Activated T-helper 2 cell treated with anti-CD3 and anti-CD28 coated beads, Interferon-gamma antibody, Interleukin-2, Interleukin-4, amounts not matched to agents 10 μg/mL and 5 μg/mL and 100 μg/mL, durations not matched to agents 14 hours and 24 hours and 36 hours (primary cell): ENCODE measurements at places on chromosomes 3 and 15. TPM values are rescaled to one million over a fixed set of nuclear protein-coding genes. Genes with fewer than 3 reads are reported as not detected.

The ROBO2 gene
- not detected in 2 replicates for total RNA-seq

- no peak overlapping the region for H3K27ac ChIP-seq
- H3K4me1 ChIP-seq = peaks cover 23% of the 10 kb centered on the region
- no peak for DNase-seq
- H3K27me3 ChIP-seq = peaks cover 7% of the 10 kb centered on the region
- no peak overlapping the region for H3K4me3 ChIP-seq
These were observed 1.9 kb upstream of the KNSTRN start for GRCh38 chr15:40380636-40381035.

DNA sequence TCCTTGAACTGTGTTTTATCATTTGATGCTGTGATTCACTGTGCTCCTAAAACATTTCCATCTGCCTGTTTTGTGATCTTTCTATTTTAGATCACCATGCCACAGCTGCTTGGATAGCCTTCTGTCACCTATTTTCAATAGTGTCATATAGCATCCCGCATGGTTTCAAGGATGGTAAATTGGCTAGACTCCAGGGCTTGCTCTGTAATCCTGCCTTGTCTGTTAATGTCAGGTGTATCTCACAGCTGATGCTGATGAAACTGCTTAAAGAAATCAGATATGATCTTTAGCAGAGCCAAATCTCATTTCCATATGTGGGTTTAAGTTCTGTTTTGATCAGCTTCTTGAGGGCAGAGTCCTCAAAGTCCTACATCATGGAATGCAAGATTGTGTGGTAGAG is 182.2 kb downstream of the UBE2E2 start:
- H3K4me3 ChIP-seq = no peak overlapping the region
- no peaks in the 10 kb centered on the region for H3K27me3 ChIP-seq
- DNase-seq = no peak
- H3K27ac ChIP-seq = no peak overlapping the region
- H3K4me1 ChIP-seq = no peaks in the 10 kb centered on the region

DNA sequence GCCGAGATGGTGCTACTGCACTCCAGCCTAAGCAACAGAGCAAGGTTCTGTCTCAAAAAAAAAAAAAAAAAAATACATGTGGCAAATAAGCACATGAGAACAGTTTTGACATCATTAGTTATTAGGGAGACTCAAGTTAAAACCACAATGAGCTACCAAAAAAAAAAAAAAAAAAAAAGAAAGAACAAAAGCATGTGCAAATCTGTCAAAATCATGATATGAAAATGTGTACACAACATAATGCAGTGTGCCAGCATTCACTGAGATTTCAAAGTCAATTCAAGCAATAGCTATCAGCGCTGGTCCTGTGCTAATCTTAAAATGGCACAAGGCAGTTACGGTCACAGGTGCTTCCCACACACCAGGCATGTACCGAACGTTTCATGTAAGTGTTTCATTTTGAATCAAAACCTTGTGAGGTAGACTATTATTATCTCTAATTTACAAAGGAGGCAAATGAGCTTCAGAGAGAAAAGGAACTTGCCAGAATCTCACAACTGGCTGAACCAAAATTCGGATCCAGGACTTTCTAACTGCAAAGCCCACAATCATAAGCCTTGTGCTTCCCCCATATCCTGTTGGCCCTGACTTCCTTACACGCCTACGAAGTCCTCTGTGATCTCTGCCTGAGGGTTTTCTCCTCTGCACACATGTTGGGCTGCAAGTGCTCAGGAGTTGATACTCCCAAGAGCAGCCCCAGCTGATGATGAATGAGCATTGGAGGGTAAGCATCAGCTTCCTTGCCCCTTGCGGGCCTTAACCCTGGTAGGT is 200.1 kb upstream of the PROK2 start:
- H3K27me3 ChIP-seq = no peaks in the 10 kb centered on the region
- H3K27ac ChIP-seq = peak overlapping the region; percentile 74
- H3K36me3 ChIP-seq = no peaks in the 10 kb centered on the region
- peak overlapping the region; percentile 49 for H3K4me3 ChIP-seq
- DNase-seq = no peak

- no peak overlapping the region for H3K27ac ChIP-seq
- no peaks in the 10 kb centered on the region for H3K27me3 ChIP-seq
- peaks cover 6% of the 10 kb centered on the region for H3K4me1 ChIP-seq
- no peak for DNase-seq
- H3K4me3 ChIP-seq = no peak overlapping the region
These were observed 4.7 kb downstream of the CDAN1 start for GRCh38 chr15:42732095-42732827.

The DIPK2A gene
- total RNA-seq = 18.0 and 18.2 TPM in 2 replicates

The EPHA3 gene
- total RNA-seq = not detected in 2 replicates

- no peaks in the 10 kb centered on the region for H3K4me1 ChIP-seq
- DNase-seq = no peak
These were observed 124.8 kb upstream of the TNIK start for GRCh38 chr3:171585039-171585438.

The IL16 gene
- 42.3 and 42.8 TPM in 2 replicates for total RNA-seq

DNA sequence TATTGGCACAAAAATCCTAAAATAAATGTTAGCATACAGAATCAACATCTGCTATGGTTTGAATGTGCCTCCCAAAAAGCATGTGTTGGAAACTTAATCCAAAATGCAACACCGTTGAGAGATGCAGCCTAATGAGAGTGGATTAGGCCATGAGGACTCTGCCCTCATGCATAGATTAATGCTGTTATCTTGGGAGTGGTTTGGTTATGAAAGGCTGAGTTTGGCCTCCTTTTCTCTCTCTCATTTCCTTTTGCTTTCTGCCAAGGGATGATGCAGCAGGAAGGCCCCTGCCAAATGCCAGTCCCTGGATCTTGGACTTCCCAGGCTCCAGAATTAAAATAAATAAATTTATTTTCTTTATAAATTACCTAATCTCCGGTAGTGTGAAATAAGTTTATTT is 49.4 kb downstream of the SYNM start:
- no peak overlapping the region for H3K27ac ChIP-seq
- no peak overlapping the region for H3K4me3 ChIP-seq
- no peaks in the 10 kb centered on the region for H3K36me3 ChIP-seq
- peaks cover 18% of the 10 kb centered on the region for H3K4me1 ChIP-seq
- DNase-seq = no peak

The CCR8 gene
- total RNA-seq = 11.3 and 12.2 TPM in 2 replicates

DNA sequence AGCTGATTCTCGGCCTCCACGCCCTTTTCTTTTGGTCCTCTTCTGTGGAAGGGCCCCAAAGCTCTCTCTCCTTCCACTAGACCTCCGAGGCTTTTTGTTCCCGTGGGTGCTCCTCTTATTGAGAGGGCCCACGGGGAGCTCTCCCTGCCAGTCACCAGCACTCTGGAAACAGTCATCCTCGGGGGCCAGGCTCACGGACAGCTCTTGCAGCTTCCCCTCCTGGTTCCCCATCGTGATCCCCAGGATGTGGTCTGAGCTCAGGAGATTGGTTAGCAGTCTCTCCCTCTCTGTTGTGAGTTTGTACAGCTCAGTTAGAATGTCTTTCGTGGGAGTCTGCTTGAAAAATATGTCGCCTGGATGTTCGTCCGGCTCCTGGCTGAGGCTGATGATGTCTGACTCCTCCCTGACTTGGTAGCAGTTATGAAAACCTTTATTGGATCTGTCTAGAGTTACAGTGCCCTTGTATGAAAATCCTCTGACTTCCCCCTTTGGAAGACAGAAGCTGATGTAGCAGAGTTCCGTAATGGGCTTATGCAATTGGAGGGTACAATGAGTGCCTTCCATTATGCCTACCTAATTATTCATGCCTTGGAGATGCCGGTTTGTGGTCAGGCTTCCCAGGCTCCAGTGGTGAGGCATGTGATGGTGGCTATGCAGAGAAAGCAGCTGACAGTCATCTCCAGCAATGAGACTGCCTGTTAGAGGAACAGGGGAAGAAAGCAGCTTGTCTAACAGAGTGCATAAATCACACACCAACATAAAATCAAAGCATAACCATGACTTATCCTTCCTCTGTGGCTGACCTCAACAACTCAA is 40.0 kb downstream of the FMN1 start:
- H3K4me3 ChIP-seq = no peak overlapping the region
- H3K27me3 ChIP-seq = peaks cover 54% of the 10 kb centered on the region
- H3K27ac ChIP-seq = no peak overlapping the region
- no peaks in the 10 kb centered on the region for H3K4me1 ChIP-seq

GRCh38 chr3:60096403-60096802 is 1046.6 kb upstream of the CFAP20DC start:
- H3K36me3 ChIP-seq = peaks cover 7% of the 10 kb centered on the region
- no peaks in the 10 kb centered on the region for H3K27me3 ChIP-seq
- H3K27ac ChIP-seq = no peak overlapping the region
- DNase-seq = no peak
- H3K4me1 ChIP-seq = peaks cover 9% of the 10 kb centered on the region

The CRABP1 gene
- 0.57 TPM in 1 of 2 replicates, not detected in the other for total RNA-seq

DNA sequence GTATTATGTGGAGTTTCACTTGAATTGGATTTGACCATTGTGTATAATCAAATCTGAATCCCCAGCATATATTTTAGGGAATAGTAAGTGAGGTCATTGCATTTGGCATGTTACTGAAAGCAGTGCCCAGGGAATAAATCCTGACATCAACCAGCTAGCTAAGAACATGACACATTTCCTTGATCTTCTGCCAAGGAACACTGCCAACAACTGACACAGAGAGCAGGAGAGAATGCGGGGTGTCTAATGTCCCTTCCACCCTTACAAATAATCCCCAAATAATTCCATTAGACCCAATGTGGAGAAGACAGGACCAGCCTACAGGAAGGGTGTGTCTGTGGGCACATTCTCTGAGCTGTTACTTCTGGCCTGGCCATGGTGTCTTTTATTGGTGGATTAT is 30.6 kb upstream of the UBE3A start:
- H3K4me3 ChIP-seq = no peak overlapping the region
- H3K36me3 ChIP-seq = no peaks in the 10 kb centered on the region
- no peak for DNase-seq
- H3K27me3 ChIP-seq = no peaks in the 10 kb centered on the region
- no peak overlapping the region for H3K27ac ChIP-seq

- DNase-seq = no peak
- no peak overlapping the region for H3K27ac ChIP-seq
- H3K36me3 ChIP-seq = peaks cover 30% of the 10 kb centered on the region
- H3K4me3 ChIP-seq = no peak overlapping the region
- no peaks in the 10 kb centered on the region for H3K27me3 ChIP-seq
- peaks cover 6% of the 10 kb centered on the region for H3K4me1 ChIP-seq
These were observed 30.9 kb downstream of the KAT2B start for GRCh38 chr3:20071175-20071574.

DNA sequence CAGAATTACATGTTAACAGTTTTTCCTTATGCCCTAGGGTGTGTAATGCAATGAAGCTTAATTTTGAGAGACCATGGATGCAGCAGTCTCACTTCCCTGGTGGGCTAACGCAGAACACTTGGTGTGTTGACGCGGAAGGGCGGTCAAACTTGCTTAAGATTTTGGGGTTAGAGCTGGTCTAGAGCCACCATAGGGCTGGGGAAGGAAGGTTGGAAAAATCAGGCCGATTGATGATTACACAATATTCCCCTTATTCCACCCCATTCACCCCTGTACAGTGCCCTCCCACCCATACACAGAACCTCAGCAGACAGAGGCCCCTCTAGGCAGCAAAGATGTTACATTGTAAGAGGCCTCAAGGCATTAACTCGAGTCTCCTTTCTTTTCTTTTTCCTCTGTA is 24.3 kb downstream of the VGLL4 start:
- H3K4me3 ChIP-seq = no peak overlapping the region
- H3K36me3 ChIP-seq = peaks cover 43% of the 10 kb centered on the region
- H3K4me1 ChIP-seq = peaks cover 68% of the 10 kb centered on the region
- no peak overlapping the region for H3K27ac ChIP-seq

DNA sequence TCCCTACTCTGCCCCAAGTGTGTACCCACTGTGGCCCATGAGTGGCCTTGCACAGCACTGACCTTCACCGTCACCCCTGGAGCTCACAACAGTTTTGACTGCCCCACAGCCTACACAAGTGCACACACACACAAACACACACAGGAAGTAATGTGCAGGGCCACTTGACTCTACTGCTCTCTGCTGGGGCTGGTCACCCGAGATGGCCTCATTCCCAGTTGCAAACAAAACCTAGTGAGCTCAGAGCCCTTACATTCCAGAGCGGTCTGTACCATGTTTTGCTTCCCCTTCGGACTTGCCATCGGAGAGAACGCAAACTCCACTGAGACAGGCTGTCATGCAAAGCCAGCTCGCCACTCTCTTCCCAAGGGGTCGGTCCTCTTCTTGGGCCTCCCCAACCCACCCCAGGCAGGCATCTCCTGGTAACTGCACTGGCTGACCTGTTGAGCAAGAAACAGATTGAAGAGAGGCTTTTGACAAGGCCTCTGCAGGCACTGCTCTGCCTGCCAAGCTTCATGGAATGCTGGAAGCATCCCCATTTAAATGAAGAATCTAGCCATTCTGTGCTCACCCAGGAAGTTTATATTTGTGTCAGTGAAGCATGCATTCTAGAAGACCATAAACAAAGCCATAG is 232.0 kb upstream of the IGF1R start:
- H3K4me1 ChIP-seq = no peaks in the 10 kb centered on the region
- H3K27ac ChIP-seq = no peak overlapping the region
- peaks cover 10% of the 10 kb centered on the region for H3K27me3 ChIP-seq
- H3K4me3 ChIP-seq = no peak overlapping the region

The MGLL gene
- 6.5 and 6.6 TPM in 2 replicates for total RNA-seq

DNA sequence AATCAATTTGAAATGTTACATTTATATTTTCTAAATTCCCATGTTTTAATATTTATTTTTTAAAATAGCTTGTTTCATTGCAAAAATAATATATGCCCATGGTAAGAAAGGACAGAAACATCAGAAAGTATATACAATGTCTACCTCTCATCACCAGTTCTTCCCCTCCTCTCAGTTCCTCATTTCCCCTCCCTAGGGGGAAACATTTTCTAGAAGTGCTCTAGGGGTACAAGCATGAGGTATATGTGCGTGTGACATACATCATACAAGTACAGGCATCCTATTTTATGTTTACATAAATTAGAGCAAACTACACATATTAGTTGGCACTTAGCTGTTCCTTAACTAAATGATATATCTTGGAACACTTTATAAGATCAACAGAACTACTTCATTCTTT is 189.3 kb upstream of the VEPH1 start:
- no peak overlapping the region for H3K27ac ChIP-seq
- no peak for DNase-seq
- no peak overlapping the region for H3K4me3 ChIP-seq
- no peaks in the 10 kb centered on the region for H3K27me3 ChIP-seq

- DNase-seq = no peak
- no peaks in the 10 kb centered on the region for H3K27me3 ChIP-seq
- H3K4me3 ChIP-seq = no peak overlapping the region
These were observed 11.6 kb downstream of the STRIT1 start for GRCh38 chr3:155281912-155282311.

The MST1R gene
- 1.2 and 1.3 TPM in 2 replicates for total RNA-seq
